ENCODE measurements at places on chromosomes 5 and 9.
A peak's percentile ranks its signal among the peaks of the same experiment; 100 is the strongest.

DNA sequence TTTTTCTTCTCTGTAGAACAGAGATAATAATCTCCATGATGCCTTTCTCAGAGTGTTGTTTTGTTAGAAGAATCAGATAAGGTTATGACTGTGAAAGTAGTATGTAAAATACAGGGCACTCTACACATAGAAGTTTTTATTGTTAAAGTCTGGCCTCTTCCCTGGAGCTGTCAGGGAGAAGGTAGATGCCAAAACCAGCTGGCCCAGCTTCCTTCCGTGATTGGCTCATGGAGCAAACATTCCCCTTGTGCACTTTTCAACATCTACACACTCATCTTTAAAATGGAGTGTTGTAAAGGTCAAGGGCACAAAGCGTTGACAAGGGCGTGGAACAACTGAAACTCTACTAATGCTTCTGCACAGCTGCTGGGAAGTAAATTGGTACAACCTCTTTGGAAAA is 7.4 kb upstream of the RNF183 start:
- peaks cover 4% of the 10 kb centered on the region for H3K27me3 ChIP-seq
- H3K4me3 ChIP-seq = no peak overlapping the region
- H3K36me3 ChIP-seq = no peaks in the 10 kb centered on the region
- DNase-seq = no peak
- no peak overlapping the region for H3K27ac ChIP-seq
- H3K4me1 ChIP-seq = no peaks in the 10 kb centered on the region

DNA sequence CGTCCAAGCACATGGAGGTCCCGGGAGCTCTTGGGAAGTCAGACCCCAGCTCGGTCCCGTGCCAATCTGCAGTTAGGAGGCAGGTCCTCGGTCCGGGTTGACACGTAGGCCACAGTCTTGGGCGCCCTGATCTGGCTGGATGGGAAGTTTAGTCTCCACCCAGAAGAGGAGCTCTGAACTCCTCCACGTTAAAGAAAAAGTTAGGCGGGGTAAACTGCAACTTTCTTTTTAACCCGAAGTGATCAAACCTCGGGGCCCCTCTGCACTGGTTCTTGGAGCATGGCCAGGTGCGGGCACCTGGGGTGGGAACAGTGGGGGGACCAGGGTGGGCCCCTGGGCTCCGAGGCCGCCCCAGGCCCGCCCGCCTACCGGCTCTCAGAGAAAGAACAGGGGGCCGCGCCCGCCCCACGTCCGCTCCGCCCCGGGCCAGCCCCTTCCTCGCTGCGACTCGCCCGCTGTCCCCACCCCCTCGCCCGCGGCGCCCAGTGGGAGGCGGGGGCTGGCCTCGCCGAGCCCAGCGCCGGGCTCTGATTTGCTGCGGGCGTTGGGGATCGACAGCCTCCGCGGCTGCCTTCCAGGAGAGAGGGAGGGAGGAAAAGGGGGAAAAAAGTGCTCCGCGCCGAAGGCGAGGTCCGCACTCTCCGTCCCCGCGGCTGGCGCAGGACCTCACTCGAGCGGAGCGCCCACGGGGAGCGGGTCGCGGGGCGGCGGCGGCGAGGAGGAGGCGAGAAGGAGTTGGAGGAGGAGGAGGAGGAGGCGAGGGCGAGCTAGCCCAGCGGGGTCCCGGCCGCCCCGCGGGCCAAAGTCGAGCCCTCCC is at the start of gene COL5A1:
Gene COL5A1 (plus strand): TSS at position 631 of the 817 bp plus-strand sequence. CDS start 385 bp downstream, outside the sequence.
- peak; percentile 64 for DNase-seq
- H3K27ac ChIP-seq = no peak within 1 kb of the TSS
- H3K27me3 ChIP-seq = peaks cover 19% of the 10 kb centered on the region
- H3K4me1 ChIP-seq = peaks cover 4% of the 10 kb centered on the region
- peak within 1 kb of the TSS; percentile 77 for H3K4me3 ChIP-seq

- DNase-seq = no peak
- H3K4me3 ChIP-seq = no peak overlapping the region
- peaks cover 18% of the 10 kb centered on the region for H3K4me1 ChIP-seq
Measured at GRCh38 chr9:21580636-21581378, 98.7 kb upstream of the IFNE start.

- H3K4me1 ChIP-seq = peaks cover 35% of the 10 kb centered on the region
- H3K27ac ChIP-seq = peak overlapping the region; percentile 87
- no peak overlapping the region for H3K4me3 ChIP-seq
- DNase-seq = no peak
- H3K36me3 ChIP-seq = peaks cover 2% of the 10 kb centered on the region
Measured at GRCh38 chr5:98905857-98906688, 22.7 kb downstream of the CHD1 start.

- H3K27ac ChIP-seq = no peak overlapping the region
- H3K36me3 ChIP-seq = peaks cover 2% of the 10 kb centered on the region
- DNase-seq = no peak
- H3K27me3 ChIP-seq = no peaks in the 10 kb centered on the region
Measured at GRCh38 chr9:72574156-72574810, 52.9 kb downstream of the TMC1 start.

DNA sequence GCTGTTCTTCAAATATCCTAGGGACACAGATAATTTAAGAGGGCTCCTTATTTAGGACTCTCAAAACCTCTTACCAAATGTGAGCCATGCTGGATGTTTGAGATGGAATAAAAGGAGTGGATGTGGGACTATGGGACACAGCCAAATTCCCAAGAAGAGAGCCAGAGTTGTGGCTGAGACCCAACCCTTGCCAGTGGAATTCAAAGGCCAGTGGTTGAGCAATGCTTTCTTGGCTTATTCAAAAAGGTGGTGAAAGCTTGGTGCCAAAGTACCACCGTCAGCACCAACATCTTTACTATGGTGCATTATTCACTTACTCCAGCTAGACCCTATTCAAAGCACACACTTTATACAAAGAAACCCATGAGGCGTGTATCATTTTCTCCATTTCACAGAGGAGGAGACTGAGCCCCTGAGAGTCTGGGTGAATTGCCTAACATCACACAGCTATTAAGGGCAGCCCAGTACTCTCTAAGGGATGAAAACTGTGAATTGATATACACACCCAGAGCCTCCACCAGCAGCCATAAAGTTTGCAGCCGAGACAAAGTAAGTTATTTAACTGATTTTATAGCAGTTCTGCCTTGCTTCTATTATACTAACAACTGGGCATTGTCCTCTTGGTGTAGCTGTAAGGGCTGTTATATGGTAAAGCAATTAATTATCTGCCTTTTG is 391.7 kb downstream of the ACTL7B start:
- H3K27me3 ChIP-seq = no peaks in the 10 kb centered on the region
- H3K4me3 ChIP-seq = no peak overlapping the region
- H3K4me1 ChIP-seq = no peaks in the 10 kb centered on the region
- no peak for DNase-seq
